ENCODE measurements at places on chromosomes 12 and 14.

- DNase-seq, result no peak
Measured at GRCh38 chr14:94515426-94515825, 6.2 kb upstream of the SERPINA12 start.

- no peak for DNase-seq
Measured at GRCh38 chr12:50458606-50459005, 46.2 kb upstream of the DIP2B start.

GRCh38 chr14:23572836-23573235 lies 5.2 kb upstream of the AP1G2 start:
- no peak for DNase-seq

DNA sequence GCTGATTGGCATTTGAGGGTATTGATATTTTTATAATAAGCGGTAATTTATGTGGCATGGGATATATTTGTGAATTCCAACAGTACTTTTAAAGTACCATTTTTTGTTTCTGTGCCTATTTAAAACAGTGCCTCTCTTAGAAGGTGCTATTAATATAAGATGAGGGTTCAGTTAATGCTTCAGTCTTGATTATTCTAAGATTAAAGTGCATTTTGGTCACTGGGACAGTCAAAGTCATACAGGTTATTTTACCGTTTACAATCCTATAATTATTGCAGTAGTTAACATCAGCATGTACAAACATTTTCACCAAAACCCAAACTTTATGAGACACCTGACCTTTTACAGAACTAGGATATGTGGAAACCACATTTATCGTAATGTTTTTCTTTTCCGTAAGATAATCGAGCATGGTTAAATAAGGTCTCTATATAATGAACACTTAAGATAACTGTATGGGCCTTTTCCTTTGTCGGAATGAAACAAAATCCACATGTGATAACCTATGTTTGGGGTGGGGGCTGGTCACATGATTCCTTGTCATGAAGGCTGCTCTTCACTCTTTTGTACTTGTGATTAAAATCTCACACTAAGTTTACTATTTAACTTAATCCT lies 37.7 kb upstream of the DNM1L start:
- no peak for DNase-seq

GRCh38 chr12:53128780-53129569 lies 25.7 kb downstream of the SOAT2 start:
- DNase-seq, result no peak

- no peak for DNase-seq
Measured at GRCh38 chr12:102781117-102781516, 135.9 kb downstream of the PAH start.

DNA sequence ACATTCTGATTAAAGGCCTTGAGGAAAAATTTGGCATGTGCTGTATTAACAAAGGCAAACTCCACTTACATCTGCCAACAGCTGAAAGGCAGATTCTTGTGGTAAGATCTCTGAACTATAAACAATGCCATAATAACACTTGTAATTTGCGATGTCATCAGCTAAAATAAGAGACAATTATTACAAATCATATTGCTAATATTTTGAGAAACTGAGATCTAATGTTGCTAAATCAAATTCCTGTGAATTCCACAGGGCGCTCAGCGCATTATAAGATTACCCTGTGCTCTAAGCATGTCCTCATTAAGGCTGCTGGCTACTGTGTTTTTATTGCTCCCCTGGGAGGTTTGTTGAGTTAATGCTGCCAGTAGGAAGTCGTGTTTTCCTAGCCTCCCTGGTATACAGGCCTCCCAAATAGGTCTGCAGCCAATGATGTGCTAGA lies 244.8 kb downstream of the DACT1 start:
- no peak for DNase-seq

DNA sequence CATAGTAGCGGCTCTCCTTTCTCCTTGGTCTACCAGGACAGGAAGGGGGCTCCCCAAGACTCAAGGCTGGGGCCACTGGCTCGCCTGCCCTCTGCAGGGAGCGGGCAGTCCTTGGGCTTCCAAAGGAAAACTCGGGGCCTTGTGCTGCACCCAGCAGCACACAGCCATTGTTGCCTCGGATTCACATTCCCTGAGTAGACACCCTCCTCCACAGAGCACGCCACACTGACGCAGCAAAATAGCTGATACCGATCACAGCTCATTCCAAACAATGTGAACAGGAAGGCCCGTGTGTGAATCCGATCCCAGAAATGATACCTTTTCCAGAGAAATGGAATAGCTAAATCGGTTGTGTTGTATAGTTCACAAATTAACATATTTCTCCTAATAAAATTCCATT lies 65.1 kb upstream of the DYNC1H1 start:
- no peak for DNase-seq

DNA sequence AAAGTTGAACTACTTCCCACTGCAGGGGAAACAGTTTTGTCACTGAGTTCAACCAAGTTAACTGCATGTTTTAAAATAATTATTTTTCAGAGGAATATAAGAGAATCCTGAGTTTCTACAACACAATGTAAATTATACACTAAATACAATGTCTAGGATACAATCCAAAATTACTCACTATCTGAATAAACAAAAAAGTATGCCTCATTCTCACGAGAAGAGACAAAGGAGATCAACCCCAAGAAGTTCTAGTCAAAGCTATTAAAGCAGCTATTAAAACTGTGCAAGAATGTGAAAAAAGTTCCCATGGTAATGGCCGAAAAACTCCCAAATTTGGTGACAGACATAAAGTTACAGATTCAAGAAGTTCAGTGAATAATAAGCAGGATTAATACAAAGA lies 8.8 kb upstream of the KCNK13 start:
- DNase-seq, result no peak

DNA sequence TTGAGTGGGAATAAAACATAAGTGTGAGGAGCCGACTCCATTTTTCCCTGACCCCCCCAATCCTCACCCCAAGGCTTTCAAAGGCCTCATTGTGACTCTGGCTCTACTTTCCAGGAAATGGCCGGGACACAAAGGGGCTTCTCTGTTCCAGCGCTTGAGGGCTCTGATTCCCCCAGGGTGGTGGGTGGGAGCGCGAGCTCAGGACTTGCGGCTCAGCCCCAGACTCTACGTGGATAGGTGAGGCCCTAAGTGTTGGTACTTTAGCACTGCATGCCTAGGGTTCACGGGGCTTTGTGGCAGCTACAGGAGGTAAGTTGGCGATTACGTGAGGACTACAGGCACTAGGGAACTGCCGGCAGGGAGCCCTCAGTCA lies 553 bp downstream of the CNPY2 start:
- DNase-seq, result no peak

GRCh38 chr14:91170504-91171121 lies 56.7 kb downstream of the DGLUCY start:
- DNase-seq, result no peak
